ENCODE measurements at places on chromosomes 1 and 21. TPM values are rescaled to one million over a fixed set of nuclear protein-coding genes. Genes with fewer than 3 reads are reported as not detected.

Gene RTCA
- total RNA-seq: 46.2 TPM

DNA sequence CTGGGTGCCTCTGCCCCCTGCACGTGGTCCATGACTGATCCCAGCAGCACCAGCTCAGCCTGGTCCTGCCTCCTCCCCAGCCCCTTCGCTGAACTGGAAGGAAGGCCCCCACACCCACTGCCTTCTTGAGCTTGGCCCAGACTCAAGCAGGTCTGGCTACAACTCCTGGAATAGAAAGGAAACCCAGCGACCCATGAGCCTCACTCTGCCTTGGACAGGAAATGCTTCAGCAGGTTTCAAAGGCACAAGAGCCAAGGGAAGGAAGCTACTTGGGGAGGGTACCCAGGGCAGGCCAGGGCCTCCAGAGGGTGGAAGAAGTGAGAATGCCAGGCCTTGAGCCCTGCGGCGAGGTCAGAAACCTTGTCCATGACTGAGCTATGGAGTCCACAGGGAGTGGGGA is 35.9 kb upstream of the RD3 start:
- DNase-seq: no peak

DNA sequence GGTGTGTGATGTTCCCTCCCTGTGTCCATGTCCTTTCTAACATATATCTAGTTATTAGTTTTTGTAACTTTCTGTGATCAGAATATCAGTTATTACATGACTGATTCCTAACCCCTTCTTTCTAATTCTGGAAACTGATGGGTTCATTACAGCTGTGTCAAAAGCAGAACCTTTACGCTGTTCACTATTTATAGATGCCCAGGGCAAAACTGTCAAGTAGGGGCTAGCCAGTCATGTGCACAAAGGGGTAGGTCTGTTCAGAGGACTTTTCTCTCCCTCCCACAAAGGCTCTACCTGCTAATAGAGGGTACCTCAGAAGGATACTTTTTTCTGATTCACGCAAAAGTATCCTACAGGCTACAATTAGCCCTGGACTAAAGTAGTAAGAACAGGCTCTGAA is 79.2 kb downstream of the NRDC start:
- DNase-seq: no peak

DNA sequence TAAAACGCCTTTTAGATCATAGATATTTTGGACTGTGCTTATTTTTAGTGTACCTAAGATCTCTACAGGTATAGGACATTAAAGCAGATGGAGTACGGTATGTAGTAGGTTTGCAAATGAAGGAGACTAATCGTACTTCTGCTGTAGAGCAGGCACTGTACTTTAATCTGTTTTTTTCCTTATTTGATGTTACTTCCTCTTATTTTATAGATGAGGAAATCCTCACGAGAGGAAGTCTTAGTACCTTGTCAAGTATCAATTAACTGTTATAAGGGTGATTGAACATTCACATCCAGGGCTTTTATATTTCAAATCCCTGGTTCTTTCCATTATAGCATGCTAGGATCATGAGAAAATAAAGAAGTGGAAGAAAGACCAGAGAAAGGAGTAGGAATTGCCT is 41.1 kb downstream of the CACHD1 start:
- DNase-seq: no peak

DNA sequence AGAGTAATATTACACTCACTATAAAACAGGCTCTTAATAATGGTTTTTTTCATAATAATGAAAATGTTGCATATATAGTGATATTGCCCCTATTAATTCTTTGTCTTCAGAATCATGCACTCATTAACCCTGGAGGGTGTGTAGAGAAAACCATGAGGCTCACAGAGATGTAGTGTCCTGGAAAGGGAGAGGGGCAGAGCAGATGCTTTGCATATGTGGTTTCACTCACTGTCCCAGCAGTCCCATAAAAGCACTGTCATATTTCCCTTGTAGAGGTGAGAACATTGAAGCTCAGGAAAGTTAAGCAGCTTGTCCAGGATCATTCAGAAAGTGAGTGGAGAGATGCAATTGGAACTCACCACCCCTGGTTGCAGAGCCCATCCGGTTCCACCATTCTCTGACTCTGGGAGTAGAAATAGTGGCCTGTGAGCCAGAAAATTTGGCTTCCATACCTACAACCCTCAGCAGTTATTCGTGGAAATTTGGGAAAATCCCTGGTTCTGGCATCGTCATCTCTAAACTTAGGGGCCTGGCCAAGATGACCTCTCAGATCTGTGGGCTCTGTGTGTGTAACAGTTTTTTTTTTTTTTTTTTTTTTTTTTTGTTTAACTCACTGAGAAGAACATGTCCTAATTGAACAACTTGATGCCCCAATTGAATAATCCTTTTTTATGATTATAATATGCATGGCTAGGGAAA is 86.4 kb downstream of the RGL1 start:
- no peak for DNase-seq
